ENCODE measurements at places on chromosomes 13 and 19.

- no peak for DNase-seq
Measured at GRCh38 chr13:54768214-54768613, 1739.6 kb downstream of the OLFM4 start.

GRCh38 chr13:94416454-94417080, 62.9 kb downstream of the DCT start:
- no peak for DNase-seq

DNA sequence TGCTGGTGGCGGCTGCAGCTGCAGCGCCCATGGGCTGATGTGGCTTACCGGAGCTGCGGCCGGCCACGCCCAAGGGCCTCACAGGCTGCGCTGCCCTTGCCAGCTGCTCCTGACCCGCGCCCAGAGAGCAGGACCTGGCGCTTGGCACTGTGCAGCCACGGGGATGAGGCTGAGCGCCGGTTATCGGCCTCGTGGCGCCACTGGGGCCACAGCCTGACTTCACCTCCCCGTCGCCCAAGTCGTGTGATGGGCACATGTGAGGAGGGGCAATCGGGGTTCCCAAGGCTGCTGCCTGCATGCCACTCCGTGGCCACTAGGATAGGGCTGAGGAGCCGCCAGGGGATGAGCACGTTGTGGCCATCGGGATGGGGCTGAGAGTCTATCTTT, 77.2 kb upstream of the PABPC3 start:
- no peak for DNase-seq

- no peak for DNase-seq
Measured at GRCh38 chr19:35149463-35149862, 5.1 kb upstream of the FXYD5 start.

- DNase-seq = peak; percentile 23
Measured at GRCh38 chr13:46831588-46832194, 34.7 kb upstream of the ESD start.

- no peak for DNase-seq
Measured at GRCh38 chr19:947707-948539, 22.1 kb downstream of the ARID3A start.

GRCh38 chr19:28823338-28823961, 389.5 kb downstream of the UQCRFS1 start:
- no peak for DNase-seq

DNA sequence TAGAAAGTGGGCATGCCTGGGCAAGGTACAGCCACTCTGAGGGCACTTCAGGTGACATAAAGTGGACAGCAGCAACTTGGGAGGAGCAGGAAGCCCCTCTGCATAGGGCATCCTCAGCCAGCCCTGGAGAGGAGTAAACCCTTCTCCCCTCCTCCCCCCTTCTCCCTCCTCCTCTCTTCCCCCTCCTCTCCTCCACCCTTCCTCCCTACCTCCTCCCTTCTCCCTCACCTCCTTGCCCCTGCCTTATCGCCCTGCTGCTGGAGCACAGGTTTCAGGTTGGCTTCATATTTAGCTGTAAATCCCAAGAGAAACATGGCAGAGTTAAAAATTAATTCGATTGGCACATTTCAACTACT, 30.5 kb upstream of the ATP12A start:
- no peak for DNase-seq

DNA sequence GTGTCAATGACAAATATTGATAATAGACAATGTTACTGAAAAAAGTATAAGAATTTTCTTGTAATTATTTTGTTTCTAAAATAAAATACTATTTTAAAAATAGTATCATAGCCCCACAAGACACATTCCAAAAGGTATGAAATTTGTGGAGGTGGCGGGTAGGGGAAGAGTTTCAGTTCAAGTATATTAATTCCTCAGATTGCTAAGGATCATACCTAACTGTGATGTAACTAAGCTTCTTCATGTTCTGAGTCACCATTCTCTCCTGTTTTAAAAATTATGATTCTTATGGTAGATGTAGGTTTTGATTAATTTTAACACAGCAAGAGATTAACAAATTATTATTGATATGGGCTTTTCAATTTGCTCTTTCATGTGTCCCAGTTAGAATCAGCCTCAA, 61.3 kb downstream of the MYO16 start:
- no peak for DNase-seq

GRCh38 chr19:48632692-48633147, 4.5 kb downstream of the DBP start:
- no peak for DNase-seq

Measured in stimulated activated CD4-positive, alpha-beta T cell treated with anti-CD3 and anti-CD28 coated beads, Interleukin-4, amount 100 ng/mL, for 48 hours (primary cell).